Astrocyte of the cerebellum (primary cell): ENCODE measurements at places on chromosomes 7 and 10.
A peak's percentile ranks its signal among the peaks of the same experiment; 100 is the strongest.

DNA sequence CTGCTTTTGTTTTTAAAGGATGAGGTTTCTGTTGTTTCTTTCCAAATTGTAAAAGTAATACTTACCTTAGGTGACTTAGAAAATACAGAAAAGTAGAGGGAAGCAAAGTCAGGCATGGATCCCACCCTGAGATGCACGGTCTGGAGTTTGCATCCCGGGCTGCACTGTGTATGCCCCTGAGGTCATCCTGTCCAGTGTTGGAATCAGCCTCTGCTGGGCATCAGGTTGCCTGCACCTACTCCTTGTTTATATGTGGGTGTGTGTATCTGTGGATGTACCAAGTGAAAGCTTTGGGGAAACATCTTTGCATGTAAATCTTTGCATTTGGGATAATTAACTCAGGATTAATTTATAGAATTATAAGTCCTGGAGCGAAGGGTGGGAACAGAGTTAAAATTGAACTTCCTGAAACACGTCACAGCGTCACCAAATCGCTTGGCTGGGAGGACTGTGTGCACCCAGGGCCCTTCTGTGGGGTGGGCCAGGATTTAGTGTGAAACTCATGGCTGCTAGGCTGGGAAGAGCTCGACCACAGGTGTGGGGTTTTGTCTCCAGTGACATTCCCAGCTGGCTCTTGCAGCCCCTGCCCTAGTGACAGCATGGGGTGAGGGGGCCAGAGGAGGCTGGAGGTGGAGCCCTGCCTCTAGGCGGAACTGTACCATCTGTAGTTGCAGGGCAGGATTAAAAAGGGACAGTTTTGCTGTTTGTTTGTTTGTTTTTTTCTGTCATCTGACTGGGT is 27.9 kb downstream of the GTF2IRD1 start:
- no peak for DNase-seq

DNA sequence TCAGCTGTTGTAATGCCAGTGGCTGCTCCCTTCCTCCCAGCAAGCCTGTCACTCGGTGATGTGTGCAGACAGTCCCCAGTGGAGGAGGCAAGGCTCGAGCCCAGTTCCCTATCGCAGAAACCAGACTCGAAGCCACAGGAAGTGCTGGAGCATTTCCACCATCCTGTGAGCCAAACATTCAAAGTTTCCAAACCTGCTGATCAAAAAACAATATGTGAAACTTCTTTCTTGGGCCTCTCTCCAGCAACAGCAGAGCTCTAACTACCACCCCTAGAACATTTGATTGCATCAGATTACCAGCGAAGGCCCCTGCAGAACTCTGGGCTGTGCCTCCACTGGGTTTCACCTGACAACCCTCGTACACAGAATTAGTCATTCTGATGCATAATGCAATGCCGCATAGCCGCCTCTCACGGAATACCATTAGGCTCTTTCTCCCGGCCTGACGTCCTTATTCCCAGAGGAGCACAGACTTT is 94.0 kb downstream of the ELMO1 start:
- peak; percentile 3 for DNase-seq

DNA sequence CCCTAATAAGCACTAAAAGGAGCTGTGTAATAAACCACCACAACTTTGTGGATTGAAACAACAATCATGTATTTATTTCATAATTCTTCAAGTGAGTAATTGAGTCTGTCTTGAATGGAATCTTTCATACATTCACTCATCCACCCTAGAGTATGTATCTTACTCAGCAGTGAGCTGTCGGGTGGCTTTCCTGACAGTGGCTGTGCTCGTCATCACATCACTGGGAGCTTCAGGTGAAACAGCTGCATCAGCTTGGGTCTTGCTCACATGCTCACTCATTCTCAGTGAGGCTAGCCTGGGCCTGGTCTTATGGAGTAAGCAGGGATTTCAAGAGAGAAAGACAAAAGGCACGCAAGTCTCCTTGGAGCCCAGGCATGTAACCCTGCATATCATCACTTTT is 271.4 kb downstream of the POM121L12 start:
- DNase-seq, result no peak

- no peak for DNase-seq
Measured at GRCh38 chr10:69960988-69961880, 91.4 kb upstream of the MACROH2A2 start.

- DNase-seq, result no peak
Measured at GRCh38 chr7:157669768-157670351, 333.1 kb downstream of the DNAJB6 start.

DNA sequence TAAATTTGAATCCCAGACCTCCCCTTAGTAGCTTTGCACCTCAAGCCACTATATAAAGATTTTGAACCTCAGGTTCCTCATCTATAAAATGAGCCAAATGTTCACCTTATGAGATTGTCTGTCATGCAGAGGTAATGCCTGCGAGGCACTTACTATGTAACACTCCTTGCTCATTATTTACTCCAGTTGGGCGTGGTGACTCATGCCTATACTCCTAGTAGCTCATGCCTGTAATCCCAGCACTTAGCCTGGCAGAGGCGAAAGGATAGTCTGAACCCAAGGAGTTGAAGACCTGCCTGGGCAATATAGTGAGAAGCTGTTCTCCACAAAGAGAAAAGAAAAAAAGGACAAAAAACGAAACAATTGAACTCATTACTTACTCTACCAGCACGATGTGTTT is 82.2 kb downstream of the MDFIC start:
- no peak for DNase-seq

DNA sequence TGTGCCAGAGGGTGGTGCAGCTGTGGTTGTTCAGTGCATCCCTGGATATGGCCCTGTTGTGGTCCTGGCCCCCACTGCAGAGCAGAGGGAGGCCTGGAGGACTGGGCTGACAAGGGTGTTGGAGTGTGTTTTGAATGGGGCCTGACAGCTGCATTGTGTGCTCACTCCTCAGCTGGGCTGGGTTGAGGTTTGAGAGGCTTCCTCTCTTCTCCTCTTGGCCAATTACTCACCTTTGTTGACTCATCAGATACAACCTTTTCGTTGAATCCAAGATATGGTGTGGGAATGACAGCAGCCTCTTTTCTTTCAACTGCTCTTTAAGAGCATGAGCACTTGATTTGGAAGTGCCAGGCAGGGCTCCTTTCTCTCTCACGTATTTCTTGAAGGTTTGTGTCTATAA is 228.5 kb upstream of the COBL start:
- no peak for DNase-seq

DNA sequence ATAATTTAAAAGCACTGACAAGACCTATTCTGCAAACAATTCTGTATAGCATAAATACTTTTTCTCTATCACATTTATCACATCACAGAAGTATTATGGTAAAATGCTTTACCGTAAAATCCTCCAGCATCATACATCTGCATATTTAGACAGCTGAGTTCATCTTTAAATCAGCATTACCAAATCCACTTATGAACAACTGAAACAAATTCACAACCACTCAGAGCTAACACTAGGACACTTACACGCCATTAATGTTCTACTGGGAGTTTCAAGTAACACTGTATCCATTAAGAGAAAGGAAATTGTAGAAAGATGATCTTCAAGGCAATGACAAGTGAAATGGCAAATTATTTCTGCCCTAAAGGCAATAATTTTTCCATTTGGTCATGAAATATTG is 105.7 kb upstream of the DKK1 start:
- DNase-seq, result no peak

DNA sequence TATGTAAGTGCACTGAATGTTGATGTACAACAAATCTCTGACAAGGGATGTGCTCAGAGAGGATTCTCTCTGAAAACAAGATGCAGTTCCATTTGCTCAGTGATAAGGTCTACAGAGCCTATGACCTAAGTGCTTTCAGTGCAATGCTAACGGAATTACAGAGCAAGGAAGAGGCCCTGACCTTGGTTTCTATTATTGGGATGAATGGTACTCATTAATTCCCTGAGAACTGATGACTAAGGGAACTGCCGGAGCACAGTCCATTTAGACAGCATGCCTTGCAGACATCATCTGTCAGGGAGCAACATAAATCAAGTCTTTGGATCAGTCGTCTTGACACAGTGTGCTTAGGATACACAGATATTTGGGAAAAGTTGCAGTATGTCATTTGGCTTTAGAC is 340.8 kb downstream of the PHTF2 start:
- DNase-seq, result no peak

- DNase-seq, result no peak
Measured at GRCh38 chr10:111360260-111360925, 283.6 kb downstream of the ADRA2A start.
